ENCODE measurements at places on chromosomes 13 and 19.

GRCh38 chr19:11100049-11100448 lies 10.8 kb downstream of the LDLR start:
- DNase-seq: no peak

- no peak for DNase-seq
Measured at GRCh38 chr13:36746051-36746450, 72.2 kb downstream of the SERTM1 start.

DNA sequence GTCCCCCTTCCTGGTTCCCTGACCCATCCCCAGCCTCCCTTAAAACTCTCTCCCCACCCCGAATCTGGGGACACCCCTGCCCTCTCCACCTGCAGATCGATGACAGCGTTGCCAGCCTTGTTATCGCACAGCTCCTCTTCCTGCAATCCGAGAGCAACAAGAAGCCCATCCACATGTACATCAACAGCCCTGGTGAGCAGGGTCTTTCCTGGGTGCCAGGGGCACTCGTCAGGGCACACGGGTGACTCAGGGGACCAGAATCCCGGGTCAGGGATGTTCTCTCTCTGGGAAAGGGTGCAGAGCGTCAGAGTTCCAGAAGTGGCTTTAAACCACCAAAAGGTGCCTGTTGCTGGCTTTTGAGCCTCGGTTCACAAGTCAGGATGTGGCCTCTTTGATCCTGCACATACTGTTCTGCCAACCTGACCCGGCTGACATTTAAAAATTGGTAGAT lies 1.0 kb downstream of the CLPP start:
- DNase-seq: no peak

DNA sequence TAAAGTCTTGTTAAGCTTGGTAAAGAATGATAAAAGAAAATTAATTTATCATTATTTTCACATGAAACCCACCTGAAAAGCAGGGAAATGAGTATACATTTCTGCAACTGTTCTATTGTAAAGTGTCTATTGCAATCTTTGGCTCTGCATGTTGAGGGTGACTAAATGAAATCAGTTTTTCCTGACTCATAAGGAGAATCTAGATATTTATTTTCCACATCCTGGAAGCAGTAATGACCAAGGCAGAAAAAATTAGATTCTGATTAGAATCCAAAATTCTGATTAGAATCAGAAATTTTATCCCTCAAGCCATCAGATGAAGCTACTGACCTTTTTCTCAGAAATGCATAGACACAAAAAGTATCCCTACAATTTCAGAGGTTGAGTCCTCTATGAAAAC lies 178.4 kb downstream of the MYO16 start:
- DNase-seq: no peak

- no peak for DNase-seq
Measured at GRCh38 chr13:110830800-110831371, 84.0 kb downstream of the ANKRD10 start.

DNA sequence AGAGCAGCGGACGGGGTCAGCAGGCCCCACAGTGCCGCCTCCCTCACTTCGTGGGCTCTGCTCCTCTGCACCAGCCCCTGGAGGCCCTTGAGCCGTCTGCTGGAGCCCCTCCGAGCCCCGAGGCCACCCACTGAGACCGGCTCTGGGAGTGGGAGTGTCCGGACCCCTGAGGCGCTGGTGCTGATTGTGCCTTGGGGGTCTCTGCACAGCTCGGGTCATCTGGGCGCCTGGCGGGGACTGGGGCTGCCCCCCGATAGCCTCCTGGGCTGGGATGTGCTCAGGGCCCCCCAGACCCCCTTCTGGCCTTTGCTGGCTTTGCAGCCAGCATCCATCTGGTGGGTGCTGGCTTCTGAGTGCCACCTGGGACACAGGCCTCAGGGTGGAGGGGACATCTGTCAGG lies 15.4 kb downstream of the CBARP start:
- DNase-seq: no peak

- DNase-seq: no peak
Measured at GRCh38 chr13:60352644-60353043, 44.4 kb upstream of the TDRD3 start.

GRCh38 chr19:13099073-13099999 lies 3.3 kb downstream of the LYL1 start:
- DNase-seq: peak; percentile 37

DNA sequence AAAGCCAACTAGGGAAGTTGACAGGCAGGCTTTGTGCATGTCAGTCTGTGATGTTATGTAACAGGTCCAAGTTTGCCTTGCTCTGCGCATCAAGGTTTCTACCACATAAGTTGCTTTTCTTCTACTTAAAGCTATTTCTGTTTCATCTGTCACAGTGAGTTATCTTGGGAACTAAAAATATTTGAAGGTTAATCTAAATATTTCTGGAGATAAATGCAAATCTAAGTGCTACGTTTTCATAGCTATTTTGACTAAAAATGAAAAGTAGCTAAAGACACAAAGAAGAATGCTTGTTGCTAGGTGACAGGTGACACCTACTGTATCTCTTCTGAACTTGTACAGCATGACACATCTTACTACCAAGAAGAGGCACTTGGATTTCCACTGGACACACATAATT lies 135.6 kb downstream of the KLF12 start:
- no peak for DNase-seq

DNA sequence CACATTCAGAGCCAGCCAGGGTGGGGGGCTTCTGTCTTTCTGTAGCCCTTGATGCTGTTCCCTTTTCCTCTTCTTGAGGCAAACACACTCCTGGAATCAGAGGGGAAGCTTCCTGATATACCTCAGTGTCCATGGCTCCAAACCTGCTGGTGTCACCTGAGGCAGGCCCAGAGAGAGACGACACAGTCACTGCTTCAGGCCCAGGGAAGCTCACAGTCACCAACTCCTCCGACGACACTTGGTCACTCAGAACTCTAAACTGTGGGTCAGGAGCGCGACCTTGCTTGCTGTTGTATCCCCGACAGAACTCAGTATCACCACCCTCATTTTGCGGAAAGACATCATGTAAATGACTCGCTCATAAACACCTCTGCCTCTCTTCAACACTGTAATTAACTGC lies 1.1 kb downstream of the ATP13A1 start:
- no peak for DNase-seq

DNA sequence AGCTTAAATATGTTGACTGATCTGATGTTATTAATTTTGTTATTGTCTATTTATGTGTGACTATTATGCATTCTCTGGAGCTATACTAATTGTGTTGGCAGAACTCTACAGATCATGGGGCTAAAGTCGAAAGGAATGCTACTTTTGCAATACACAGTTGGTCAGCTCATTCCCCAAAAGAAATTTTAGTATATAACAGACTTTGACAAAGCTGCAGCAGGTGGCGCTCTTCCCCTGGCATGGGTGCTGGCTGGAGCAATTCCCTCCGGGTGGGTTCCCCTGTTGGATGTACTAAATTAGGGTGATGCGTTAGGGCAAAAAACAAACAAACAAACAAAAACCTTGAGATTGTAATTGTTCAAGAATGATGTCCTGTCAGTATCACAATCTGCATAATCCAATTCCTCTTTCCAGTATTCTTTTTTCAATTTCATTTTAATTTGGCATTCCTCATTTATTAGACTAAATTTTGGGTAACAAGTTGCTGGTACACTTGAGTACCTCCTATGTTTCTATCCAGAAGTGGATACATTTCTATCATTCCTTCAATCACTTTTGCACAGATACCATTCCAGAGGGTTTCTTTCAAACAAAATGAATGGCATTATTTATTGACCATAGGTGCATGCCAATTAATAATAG lies 322.8 kb upstream of the EDNRB start:
- peak; percentile 58 for DNase-seq

DNA sequence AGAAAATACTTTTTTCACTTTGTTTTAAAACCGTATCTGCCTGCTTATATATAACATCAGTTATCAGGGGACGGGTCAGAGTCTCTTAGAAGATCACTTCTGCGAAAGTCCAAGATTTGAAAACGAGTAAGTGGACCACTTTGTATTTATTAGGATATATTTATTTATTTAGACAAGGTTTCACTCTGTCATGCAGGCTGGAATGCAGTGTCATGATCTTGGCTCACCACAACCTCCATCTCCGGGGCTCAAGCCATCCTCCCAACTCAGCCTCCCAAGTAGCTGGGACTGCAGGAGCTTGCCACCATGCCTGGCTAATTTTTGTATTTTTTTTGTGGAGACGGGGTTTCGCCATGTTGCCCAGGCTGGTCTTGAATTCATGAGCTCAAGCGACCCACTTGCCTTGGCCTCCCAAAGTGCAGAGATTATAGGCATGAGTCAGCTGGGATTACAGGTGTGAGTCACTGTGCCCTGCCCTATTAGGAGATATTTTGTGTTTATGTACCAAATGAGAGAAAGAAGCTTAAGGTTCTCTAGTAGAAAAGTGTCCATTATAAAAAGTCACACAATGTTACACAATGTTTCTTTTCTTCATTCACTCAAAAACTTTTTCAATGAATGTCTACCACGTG lies 39.5 kb downstream of the RASL11A start:
- DNase-seq: peak; percentile 7

- no peak for DNase-seq
Measured at GRCh38 chr13:36362914-36363313, 16.7 kb upstream of the SPART start.

DNA sequence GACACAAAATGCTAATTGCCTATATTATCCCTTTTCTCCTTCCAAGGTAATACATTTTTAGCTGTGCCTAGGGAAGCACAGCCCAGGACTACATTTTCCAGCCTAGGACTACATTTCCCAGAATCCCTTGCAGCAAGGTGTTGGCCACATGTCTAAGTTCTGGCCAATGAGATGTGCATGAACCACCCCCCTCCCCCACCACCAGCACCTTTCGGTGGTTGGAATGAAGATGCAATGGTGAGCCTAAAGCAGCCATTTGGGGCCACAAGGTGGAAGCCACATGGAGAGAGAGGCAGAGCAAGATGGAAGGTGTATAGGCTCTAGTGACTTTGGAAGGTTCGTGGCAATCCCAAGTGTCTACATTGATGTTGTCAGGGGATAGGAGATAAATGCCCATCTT lies 16.2 kb downstream of the UNC13A start:
- peak; percentile 59 for DNase-seq

DNA sequence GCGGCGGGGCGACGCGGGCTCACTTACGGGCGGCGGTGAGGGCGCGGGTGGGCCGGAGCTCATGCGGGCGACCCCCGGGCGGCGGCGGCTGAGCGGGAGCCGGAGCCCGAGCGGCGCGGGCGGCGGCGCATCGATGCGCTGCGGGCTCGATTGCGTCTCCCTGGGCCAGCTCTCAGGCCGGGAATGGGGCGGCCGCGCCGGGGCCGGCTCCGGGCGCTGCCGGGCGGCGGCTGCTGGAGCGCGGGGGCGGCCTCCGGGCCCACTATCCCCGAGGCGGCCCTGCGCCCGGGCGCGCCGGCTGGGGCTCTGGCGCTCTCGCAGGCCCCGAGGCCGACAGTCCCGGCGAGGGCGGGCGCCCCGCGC lies 1.4 kb upstream of the TSHZ3 start:
- DNase-seq: peak; percentile 56

DNA sequence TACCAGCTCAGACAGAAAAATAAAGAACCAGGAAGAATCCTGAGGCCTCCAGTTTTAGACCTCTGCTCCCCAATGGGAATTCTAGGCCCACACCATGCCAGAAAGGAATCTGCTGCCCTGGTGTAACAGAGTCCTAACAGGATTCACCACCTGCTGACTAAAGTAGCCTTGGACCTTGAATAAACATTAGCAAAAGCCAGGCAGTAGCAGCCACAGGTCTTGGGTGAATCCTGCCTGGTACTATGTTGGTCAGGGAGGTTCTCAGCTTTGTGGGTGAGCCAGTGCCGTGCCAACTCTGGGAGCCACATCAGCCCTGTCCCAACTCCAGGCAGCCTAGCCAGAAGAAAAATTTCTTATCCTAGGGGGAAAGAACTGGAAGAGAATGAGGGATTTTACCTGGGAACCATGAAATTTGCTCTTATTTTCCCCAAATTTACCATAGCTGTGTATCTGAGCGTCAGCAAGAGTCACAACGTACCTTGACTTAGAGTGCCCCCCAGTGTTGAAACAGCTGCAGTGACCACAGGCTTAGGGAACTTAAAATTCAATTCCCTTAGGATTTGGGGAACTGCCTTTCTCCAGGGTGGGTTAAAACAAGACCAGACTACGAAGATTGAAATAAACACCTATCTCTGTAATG lies 1895.6 kb upstream of the PRR20A start:
- no peak for DNase-seq

GRCh38 chr19:32238076-32238475 lies 107.3 kb upstream of the ZNF507 start:
- DNase-seq: no peak

- DNase-seq: no peak
Measured at GRCh38 chr19:19418555-19419260, 13.2 kb downstream of the GATAD2A start.

DNA sequence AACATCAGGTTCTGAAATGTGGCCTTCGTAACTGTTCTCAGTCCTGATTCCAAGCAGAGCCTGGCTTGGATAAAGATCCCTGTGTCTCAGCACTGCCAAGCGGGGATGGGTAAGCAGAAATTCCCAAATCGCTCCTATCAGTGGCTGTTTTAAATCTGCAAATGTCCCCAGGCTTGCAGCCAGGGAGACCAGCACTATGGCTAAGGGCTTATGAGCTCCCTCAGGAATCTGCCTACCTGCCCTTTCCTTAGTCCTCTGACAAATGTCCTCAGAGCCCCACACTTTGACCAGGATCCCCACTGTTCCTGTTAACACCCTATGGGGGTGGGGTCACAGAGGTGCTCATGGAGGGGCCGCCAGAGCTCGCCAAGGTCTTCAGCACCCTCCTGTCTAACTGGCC lies 1062.8 kb downstream of the UQCRFS1 start:
- DNase-seq: no peak

DNA sequence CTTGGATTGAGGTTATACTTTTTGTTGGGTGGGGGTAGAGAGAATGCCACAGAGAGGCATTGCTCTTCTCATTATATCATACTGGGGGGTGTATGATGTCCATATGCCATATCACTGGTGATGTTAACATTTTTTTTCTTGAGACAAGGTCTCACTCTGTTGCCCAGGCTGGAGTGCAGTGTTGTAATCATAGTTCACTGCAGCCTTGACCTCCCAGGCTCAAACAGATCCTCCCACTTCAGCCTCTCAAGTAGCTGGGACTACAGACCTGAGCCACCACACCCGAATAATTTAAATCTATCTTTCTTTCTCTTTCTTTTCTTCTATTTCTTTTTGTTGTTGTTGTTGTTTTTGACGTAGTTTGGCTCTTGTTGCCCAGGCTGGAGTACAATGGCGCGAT lies 4.9 kb upstream of the SNRNP70 start:
- no peak for DNase-seq

DNA sequence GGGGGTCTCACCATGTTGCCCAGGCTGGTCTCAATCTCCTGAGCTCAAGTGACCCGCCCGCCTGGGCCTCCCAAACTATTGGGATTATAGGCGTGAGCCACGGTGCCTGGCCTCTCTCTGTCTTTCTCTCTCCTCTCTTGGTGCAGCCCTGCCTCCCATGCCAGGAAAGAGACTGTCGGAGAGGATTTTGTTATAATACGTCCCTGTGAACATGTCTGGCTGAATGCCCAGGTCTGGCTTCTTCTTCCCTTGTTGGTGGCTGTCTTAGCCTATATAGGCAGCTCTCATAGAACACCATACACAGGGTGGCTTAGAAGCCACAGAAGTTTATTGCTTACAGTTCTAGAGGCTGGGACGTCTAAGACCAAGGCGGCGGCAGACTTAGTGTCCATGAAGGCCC lies 46.4 kb downstream of the PEX11G start:
- peak; percentile 33 for DNase-seq

GRCh38 chr19:55068950-55069864 lies 6.3 kb upstream of the RDH13 start:
- DNase-seq: peak; percentile 26

- no peak for DNase-seq
Measured at GRCh38 chr13:99119656-99120055, 81.0 kb upstream of the UBAC2 start.

GRCh38 chr13:65855242-65855805 lies 1374.8 kb downstream of the PCDH9 start:
- peak; percentile 39 for DNase-seq

- peak; percentile 50 for DNase-seq
Measured at GRCh38 chr13:33633701-33634545, 184.0 kb upstream of the RFC3 start.
